ENCODE measurements at places on chromosomes 2 and 18.

GRCh38 chr2:38829971-38830370, 45.8 kb downstream of the DHX57 start:
- no peak for DNase-seq

DNA sequence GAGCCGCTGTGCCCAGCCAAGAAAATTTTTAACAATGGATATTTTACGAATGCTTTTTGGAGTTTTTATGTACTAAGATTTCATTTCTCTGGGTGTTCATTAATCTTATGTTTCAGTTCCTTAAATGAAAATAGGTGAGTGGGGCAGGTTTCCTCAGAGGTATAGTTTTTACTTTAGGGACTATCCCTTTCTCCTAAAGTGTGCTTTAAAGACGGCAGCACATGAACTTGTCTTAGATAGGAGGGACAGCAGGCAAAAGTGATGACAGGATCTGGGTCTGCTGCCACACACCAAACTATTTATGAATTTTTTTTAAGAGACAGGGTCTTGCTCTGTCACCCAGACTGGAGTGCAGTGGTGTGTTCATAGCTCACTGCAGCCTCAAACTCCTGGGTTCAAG, 8.0 kb upstream of the REL start:
- no peak for DNase-seq

GRCh38 chr2:95262896-95263542, 11.2 kb upstream of the PROM2 start:
- DNase-seq: no peak

DNA sequence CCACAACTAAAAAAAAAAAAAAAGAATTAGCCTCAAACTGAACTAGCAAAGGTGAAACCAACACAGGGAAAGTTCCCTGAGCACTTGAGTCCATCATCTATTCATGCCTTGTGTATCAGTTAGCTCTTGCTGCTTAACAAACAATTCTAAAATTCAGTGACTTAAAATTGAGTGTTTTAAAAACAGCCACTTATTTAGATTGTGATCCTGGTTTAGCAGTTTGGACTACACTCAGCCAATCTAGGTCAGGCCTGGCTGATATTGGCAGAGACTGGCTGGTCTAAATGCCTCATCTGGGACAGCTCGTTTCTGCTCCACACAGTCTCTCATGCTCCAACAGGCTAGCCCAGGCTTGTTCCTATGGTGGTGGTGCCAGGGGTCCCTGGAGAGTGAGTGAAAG, 247.9 kb downstream of the ATAD2B start:
- no peak for DNase-seq

Measured in D721Med (cell line).